ENCODE measurements at places on chromosomes 6 and 20.

- no peak for DNase-seq
These were observed 33.0 kb upstream of the CDH22 start for GRCh38 chr20:46341074-46342009.

DNA sequence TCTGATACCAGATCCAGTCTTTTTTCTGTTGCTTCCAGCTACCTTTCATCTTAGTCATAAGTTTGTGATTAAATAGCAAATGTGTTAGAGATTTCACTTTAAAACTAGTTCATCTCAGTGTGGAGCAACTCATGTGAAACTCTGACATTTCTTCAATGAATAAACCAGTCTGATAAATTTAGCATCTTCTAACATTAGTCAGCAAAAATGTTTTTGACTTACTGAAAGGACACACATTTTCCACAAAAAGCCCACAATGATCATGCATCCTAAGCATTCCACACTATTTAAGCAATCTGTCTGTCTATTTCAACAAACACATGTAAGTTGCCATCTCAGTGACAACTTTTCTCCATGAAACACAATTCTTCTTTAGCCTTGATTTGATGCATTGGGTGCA lies 222.2 kb upstream of the SLC35B3 start:
- no peak for DNase-seq

DNA sequence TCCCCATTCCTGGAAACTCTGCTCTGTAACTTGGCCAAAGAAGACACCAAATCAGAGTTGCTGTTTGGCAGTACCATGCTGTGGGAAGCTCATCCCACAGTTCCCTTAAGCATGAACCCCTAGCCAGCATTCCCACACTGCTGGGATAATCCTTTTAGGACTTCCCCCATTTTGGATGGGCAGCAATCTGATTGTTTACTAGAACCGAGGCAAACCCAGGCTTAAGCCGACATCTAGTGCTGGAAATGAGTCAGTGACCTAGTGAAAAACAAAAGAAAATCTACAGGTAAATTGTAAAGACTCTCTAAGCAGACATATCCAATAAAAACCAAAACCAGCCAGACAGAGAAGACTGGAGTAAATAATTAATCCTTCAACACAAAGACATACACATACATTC lies 5.2 kb downstream of the DNAH8 start:
- no peak for DNase-seq

DNA sequence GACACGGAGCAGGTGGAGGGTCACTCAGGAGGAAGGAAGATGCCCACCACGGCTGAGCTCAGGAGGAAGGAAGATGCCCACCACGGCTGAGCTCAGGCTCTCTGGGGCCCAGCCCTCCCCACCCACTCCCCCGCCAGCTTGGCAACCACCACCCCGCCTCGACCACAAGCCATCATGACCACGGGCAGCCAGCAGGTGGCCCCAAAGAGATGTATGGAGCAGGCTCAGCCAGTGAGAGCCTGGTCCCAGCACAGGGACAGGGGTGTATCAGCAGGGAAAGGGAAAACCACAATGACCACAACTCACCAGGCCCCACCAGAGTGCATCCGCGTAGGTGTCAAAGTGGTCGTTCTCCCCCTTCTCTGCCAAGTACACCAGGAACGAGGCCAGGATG lies 30.4 kb downstream of the KCNQ2 start:
- no peak for DNase-seq

- no peak for DNase-seq
These were observed 447.9 kb downstream of the TFAP2B start for GRCh38 chr6:51266604-51267003.

DNA sequence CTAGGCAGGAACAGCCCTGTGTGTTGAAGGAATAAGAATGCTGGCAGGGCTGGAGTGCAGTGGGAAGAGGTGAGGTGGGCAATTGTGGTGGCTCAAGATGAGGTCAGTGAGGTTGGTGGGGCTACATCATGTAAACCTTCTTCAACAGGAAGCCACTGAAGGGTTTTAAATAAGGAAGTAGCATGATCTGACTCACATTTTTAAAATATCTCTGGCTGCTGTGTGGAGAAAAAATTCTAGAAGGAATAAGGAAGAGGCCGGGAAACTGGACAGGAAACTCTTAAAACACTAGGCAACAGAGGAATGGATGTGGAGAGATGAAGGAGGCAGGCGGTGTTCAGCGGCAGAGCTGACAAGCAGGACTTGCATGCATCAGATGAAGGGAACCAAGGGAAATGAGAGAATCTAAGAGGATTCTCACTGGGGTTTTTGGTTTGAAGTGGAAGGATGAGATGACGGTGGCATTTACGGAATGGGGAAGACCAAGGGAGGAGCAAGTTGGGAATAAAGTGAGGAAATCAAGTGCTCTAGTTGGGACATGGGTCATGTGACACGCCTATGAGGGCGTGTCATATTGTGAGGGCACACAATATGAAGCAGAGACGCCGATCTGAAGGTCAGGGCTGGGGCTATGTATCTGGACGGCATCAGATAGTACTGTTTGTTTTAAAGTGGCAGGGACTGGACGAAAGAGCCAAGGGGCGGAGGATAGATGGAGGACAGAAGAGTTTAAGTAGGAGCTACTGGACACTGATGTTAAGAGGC lies 18.2 kb downstream of the TMEM242 start:
- no peak for DNase-seq

DNA sequence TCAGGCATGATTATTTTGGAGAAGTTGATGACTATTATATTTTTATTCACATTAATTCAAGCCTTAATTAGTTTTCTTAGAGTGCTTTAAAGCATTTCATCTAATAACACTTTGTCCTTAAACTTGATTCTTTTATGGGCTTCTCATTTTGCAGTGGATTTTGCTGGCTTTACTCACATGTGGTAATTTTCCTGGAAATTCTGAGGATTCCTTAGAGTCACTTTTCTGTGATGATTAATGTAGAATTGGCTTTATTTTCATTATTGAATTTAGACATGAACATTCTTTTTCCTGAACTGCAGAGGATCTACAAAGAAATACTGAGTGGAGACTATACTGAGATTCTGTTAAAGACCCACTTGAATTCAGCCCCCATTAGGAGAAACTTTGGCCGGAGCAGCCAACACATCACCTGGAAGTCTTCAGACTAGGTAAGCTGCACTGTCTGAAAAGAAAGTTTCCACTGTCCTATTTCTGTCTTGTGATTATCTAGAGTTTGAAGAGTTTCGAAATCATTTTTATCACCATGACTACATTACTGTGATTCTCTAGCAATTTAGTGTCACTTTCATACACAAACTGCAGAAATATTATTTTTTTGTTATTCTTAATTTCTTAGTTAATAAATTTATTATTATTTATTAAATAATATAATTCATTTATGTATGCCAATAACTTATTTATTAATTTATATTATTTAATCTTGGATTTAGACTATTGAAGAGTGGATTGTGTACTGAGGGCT lies 1.9 kb downstream of the RFPL4B start:
- no peak for DNase-seq

DNA sequence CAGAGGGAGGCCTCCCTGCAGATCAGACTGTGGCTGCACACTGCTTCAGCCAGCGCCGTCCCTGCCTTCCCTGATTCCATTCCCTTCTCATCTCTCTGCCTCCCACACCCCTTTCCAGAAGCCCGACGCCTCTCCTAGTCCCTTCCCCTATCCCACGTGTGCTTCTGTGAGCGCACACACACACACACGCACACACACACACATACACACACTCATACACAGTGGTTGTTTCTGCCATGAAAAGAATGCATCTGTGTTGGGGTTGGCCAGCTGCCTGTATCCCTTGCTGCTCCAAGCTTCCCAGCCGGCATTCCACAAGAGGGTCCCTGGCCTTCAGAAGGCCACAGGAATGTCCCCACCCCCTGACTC lies 51.7 kb downstream of the MOCS1 start:
- DNase-seq, result peak; percentile 73

GRCh38 chr6:155248008-155249001 lies 15.5 kb upstream of the CLDN20 start:
- peak; percentile 72 for DNase-seq

DNA sequence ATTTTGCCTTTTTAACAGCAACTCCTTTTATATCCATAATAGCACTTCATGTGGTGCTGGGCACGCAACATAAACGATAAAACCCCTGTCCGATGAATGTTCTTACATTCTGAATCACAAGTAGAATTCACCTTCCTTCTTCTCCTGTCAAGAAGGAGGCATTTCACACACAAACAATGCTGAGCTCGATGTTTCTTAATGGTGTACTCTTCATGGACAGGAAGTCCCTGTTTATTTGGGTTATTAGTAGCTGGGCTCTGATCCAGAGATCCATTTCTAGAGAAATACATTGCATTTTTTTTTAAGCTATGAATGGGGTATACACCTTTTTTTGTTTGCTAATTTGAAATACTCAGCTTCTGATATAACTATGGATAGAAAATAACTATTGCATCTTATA lies 82.4 kb downstream of the PPP1R3G start:
- DNase-seq, result no peak

- no peak for DNase-seq
These were observed 51.6 kb downstream of the LAMP5 start for GRCh38 chr20:9565910-9566550.

- DNase-seq, result no peak
These were observed 16.6 kb upstream of the TNFRSF6B start for GRCh38 chr20:63679799-63680305.

GRCh38 chr6:10314163-10314955 lies 100.5 kb downstream of the TFAP2A start:
- DNase-seq, result no peak

DNA sequence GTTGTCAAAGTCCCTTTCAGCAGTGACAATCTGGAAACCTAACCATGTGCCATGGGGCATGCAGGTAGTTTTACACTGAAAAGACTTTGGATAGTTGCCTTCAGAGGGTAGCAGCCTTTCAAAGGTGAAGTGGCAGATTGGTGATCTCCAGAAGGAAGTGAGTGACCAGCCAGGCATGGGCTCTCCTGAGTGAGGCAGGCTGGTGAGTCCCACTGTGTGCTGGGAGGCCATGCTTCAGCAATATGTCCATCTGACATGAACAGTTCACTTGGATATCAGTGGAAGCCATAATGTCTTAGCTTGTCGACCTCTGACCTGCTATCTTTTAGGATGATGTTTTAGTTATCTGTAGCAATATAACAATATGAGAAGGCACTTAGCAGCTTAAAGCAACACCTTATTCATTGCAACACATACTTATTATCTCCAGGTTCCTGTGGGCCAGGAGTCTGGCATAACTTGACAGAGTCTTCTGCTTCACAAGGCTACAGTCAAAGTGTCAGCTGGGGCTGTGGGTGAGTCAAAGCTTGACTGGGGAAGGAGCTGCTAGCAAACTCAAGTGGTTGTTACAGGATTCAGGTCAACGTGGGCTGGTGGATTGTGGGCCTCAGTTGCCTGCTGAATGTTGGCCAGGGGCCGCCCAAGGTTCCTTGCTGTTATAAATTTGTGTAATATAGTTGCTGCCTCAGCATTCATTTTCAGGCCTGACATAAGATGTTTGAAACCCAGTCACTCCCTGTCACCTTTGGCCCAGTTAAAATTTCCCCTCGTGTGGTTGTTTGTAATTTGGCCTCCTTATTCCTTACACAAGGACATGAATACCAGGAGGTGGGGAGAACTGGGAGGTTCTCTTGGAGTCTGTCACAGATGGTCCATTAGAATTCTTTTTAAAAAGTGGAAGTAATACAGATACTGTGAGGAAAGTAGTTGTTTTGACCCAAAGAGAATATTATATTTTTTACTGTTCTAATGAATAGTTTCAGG lies 100.2 kb downstream of the UST start:
- DNase-seq, result no peak

DNA sequence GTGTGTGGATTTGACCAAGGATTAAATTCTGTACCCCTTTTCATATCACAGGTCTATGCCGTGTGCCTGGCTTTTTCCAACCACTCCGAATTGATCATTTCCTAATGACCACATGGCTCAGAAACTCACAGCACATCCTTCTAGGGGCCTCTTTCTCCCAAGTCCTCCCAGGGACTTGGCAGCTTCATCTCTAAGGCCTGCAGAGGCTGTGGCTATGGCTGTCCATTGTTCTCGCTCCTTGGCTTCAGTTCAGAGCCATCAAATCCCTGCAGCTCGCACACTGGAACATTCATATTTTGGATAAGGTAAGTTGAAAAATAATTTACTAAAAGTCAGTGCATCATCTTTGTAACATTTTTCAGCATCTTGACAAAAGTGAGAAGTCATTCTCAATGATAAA lies 497.2 kb upstream of the CDH4 start:
- DNase-seq, result no peak

GRCh38 chr20:15318682-15319081 lies 981.3 kb upstream of the FLRT3 start:
- DNase-seq, result no peak

- DNase-seq, result no peak
These were observed 2.1 kb downstream of the KIAA1586 start for GRCh38 chr6:57048577-57048976.

DNA sequence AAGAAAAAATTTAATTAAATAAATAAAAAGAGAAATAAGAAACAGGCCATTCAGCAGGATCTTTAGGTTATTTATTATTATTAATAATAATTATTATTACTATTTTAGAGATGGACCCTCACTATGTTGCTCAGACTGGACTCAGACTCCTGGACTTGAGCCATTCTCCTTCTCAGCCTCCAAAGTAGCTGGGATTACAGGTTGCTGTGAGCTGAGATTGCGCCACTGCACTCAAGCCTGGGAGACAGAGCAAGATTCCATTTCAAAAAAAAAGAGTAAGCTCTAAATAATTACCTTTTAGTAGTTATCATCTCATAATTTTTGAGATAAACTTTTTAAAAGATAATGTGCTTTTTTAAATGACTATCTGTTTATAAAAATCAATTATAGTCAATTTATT lies 1102.8 kb upstream of the GJE1 start:
- DNase-seq, result no peak

DNA sequence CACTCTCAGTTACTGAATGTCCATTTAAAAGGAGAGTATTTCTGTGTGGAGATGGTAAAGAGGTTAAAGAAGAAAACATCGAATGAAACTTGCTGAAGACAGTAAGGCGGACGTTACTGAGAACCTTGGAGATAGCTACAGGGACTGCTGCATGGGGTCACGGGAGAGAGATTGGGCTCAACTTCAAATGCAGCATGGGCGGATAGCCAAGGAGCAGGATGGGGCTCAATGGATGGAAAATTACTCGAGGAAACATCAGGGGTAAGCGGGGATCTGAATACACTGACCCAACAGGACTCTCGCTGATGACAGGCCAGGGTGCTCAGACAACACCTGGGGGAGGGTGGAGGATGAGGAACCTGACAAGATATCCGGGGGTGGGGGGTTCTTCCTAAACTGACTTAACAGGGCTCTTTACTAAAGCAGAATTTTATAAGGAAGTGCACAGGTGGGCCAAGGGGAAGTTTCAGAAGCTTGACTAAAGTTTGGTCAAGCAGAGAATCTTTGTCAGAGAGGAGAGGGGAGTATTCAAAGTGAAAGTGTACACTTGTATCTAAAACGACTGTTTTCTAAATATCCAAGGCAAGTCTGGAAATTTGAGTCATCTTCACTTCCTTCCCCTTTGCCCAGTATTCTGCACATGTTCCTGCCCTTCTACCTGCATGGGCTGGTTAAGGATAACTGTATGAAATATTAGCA lies 22.8 kb downstream of the ECT2L start:
- no peak for DNase-seq

GRCh38 chr6:72639920-72640614 lies 18.2 kb downstream of the KCNQ5 start:
- no peak for DNase-seq

GRCh38 chr6:101663100-101663499 lies 269.6 kb downstream of the GRIK2 start:
- no peak for DNase-seq

All from left forelimb (tissue), 1 donor.